Activated naive CD4-positive, alpha-beta T cell (primary cell): ENCODE measurements at places on chromosomes 12 and 14.
A peak's percentile ranks its signal among the peaks of the same experiment; 100 is the strongest.

DNA sequence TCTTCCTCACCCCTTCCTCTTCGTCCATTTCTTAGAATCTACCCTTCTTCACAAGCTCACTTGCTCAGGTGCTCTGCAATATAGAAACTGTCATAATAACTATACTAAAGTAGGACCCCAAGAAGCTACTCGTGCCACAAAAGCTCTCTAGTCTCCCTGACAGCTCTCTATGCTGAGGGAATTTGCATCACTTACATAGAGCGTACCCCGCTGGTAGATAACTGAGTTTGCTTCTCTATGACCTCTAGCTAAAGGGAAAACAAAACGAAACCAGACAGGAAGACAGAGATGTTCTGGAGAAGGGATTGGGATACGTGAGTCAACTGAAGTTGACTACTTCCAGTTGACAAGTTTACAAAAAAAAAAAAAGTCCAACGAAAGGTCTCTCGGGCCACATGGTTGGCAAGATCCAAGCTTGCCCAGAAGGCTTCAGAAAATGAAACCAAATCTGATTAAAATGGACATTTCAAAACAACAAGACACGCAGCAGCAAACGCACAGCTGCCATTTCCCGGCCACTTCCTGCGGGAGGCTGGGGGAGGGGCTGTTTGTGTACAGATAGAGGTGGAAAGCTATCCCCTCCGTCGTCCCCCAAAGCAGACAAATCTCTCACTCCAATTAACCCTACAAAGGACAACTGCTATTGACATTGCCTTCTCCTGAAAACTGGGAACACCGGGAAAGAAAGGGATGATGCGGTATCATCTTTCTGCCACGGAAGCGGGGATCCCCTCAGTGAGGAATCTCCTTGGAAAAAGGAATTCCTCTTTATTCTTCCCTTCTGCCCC, 1.3 kb downstream of the BAZ2A start:
- peak; percentile 51 for DNase-seq

DNA sequence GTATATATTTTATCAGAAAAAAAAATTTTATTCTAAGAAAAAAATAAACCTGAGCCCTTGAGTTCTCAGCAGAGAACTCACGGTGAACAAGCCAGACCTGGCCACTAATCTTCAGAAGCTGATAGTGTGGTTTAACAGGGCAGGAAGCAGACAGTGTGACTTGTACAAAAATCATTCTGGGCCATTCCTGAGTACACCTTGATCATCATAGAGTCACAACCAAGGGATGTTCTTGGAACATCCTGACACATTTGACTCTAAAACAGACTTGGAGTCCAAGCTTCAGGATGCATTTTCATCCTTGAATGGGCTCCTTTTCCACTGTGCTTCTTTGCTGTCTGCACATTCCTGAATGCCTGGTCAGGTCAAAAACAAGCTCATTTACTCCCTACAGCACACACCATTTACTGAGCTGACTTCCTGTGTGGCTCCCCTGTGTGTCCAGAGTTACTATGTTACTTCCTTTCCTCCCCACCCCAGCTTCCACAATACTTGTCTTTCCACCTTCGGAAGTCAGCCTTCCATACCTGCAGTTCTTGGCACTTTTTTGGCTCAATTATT, 112.0 kb downstream of the ANO6 start:
- no peak for DNase-seq

- no peak for DNase-seq
These were observed 41.8 kb downstream of the SMOC1 start for GRCh38 chr14:69921052-69921451.

DNA sequence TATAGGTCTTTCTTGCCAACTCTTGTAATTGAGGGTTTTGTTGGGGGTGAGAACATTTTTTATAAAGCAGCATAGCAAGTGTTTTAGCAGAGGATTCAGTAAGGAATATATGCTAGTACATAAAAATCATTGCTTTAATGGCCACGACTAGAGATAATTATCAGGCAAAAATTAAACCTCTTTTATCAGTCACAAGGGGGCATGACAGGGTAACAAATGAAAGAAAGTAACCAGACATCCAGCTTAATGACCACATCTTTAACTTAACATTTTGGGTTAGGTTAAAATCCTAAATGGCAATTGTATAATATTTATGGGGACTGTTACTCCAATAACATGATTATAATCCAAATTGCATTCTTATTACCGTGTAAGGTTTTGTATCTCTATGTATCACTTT, 119.6 kb downstream of the LRRIQ1 start:
- no peak for DNase-seq

GRCh38 chr12:106308611-106309010, 6.1 kb downstream of the TCP11L2 start:
- no peak for DNase-seq

DNA sequence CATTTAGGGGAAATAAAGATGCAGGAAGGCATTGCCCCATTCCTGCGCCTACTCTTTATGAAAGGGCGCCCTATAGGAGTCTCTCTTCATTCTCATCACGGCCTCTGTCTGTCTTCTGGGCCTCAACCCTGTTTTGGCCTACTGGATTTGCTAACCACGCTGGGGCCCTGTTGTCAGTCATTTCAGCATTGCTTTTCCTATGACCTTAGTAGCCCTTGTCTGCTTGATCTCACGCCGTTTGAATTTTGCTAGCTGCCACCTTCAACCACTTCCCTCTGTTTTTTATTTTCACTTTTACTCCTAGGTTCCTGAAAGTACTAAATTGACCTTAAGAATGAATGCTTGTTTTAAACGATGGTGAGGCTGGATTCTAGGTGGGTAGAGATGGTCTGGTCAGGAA, 139.0 kb downstream of the SYNE2 start:
- no peak for DNase-seq

- DNase-seq = no peak
These were observed 359.4 kb upstream of the FOXG1 start for GRCh38 chr14:28407031-28407825.

DNA sequence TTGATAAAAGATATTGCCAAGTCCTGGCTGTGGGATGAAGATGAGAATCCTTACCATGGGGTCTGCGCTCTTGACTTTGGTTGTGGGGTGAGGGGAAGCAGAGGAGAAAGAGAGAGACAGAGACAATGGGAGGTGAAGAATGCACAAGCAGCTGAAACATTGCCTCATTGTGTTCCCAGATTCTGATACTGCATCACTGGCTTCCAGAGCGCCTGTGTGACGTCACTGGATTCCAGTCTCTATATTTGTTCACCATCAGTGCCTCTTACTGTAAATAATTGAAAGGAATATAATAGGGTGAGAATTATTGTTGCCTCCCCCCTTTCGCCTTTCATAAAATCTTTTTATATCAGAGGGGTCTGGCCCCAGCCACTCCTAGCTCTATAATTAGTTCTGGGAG, 188.9 kb upstream of the NTF3 start:
- DNase-seq = no peak

DNA sequence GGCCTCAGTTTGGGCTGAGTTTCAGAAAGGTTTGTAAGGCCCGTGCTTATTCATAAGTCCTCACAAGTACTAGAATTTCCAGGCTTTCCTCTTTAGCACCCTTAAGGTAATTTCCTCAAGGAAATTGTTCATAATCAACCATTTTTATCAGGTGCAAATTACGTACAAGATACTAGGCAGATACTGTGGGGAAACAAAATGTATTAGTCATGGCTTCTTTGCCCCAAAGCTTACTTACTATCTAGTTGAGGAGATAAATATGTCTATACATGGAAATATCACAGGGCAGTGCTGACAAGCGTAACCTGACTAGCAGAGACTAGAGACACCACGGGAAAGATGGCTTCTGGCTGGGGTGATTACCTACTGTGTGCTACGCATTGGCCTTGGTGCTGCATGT, 22.5 kb downstream of the MAX start:
- DNase-seq = no peak

GRCh38 chr12:87815771-87816585, 213.2 kb downstream of the C12orf50 start:
- DNase-seq = no peak

DNA sequence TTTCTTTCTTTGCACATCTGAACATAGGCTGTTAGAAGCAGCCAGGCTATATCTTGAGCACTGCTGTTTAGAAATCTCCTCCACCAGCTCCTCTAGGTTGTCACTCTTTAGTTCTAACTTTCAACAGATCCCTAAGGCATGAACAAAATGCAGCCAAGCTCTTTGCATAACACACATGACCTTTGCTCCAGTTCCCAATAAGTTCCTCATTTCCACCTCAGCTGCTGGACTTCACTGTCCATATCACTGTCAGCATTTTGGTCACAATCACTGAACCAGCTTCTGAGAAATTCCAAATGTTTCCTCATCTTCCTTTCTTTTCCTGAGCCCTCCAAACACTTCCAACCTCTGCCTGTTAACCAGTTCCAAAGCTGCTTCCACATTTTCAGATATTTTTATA, 27.6 kb upstream of the C14orf132 start:
- no peak for DNase-seq

- DNase-seq = no peak
These were observed 9.6 kb upstream of the SNAPC1 start for GRCh38 chr14:61752626-61753025.

GRCh38 chr12:89679631-89680030, 29.0 kb downstream of the ATP2B1 start:
- no peak for DNase-seq

DNA sequence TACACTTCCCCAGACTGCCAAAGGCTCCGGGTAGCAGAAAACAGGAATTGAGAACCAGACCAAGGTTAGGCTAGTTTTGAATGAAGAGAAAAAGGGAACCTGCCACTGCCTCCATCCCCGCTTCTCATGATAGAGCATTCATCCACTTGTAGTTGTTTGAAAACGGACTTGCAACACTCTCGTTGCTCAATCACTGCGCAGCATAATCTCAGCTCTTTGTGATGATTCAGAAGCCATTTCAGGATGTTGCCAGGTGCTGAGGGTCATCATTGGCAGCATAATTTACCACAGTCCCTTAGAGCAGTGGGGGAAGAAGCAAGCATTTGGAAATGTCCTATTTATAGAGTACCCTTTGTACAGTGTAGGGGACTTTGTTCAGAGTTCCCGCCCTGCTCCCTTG, 25.6 kb downstream of the KCNK13 start:
- no peak for DNase-seq

DNA sequence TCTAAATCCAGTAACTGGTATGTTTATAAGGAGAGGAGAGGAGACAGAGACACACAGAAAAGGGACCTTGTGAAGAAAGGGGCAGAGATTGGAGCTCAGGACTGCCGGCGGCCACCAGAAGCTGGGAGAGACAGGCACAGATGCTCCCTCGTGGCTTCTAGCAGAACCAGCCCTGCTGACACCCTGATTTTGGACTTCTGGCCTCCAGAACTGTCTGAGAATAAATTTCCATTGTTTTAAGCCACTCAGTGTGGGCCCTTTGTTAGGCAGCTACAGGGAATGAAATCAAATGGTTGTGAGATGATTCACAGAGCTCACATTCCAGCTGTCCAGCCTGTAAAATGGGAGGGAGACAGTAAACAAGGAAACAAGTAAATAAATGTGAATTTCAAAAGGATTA, 47.6 kb downstream of the TMEM132C start:
- no peak for DNase-seq

DNA sequence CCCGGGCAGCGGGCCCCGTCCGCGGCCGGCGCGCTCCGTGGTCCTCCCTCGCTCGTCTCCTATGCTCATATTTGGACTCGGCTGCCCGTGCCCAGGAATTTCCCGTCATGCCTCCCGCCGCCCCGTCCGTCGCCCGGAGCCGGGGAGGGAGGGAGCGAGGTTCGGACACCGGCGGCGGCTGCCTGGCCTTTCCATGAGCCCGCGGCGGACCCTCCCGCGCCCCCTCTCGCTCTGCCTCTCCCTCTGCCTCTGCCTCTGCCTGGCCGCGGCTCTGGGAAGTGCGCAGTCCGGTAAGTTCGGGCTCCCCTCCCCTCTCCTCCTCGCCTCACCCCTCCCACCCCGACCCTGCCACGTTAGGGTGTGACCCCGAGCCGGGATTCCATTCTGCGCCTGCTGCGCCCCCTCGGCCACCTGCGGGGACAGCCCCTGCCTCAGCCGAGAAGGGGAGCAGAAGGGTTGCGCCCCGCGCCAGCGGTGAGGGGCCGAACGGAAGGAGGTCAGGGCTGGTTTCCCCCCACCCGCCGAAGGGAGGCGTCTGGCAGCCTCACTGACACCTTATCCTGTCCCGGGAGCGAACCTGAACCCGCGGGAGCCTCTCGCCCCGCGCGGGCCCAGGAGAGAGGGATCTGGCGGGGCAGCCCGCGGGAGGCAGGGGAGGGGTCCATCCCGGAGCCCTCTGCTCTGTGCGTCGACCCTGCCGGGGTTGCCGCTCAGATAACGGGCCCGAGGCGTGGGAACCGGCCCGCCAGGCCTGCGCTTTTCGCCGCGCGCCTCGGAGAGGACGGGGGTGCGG, at the start of gene MSRB3:
TSS of gene MSRB3 (plus strand) at position 108 of the 793 bp plus-strand sequence. CDS start 29,897 bp downstream, outside the sequence.
- DNase-seq = no peak

- DNase-seq = no peak
These were observed 4.5 kb upstream of the RNASE4 start for GRCh38 chr14:20679907-20680306.

DNA sequence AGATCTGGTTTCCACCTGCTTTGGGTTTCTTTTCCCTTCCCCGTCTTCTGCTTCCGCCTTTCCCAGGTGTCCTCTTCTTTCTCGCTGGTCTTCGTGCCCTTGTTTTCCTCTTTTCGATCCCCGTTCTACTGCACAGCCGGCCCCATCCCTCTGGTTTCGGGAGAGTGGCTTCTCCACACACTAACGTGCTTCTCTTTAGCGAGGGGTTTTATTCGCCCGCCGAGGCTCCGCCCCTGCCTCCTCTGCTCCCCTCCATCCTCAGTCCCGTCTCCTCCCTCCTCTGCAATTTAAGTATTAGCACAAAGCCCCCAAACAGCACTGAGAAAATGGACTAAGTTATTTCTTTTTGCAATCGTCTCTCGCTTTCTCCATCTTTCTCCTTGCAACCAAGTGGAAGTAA, at the start of gene SLC7A8:
TSS of gene SLC7A8 (minus strand) at position 182 of the 400 bp plus-strand sequence. CDS start 746 bp downstream, outside the sequence.
- no peak for DNase-seq

DNA sequence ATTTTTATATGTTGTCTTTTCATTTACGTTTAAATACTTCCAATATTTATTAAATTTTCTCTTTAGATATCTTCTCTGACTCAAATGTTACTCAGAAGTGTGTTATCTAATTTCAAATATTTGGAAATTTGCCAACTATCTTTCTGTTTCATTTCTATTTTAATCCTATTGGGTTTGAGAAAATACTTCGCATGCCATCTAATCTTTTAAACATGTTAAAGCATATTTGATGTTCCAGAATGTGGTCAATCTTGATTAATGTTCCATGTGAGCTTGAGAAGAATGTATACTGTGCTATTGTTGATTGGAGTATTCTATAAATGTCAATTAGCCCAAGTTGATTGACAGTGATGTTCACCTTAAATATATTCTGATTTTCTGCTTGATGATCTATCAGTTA, 11.9 kb upstream of the DCN start:
- DNase-seq = no peak

DNA sequence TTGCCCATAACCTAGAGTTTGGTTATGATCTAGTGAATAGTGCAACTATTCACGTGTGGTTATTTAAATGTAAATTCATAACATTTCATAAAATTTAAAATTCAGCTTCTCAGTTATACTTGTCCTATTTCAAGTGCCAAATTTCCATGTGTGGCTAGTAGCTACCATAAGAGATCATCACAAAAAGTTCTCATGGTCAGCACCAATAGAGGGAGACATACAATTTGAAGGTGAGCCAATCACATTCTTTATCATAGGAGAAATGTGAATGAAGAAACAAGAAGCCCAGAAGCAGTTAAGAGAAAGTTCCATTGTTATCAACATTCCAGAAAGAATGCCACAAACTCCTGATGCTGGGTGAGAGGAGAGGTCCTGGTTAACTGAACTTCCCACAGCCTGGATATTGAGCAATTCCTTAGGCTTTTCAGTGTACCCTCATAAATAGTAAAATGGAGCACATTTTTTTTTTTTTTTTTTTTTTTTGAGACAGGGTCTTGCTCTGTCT, 892.9 kb upstream of the USP15 start:
- DNase-seq = no peak
